ENCODE measurements at places on chromosomes 13 and 19.

GRCh38 chr13:29577136-29578051 is 18.1 kb downstream of the SLC7A1 start:
- DNase-seq: peak; percentile 53

DNA sequence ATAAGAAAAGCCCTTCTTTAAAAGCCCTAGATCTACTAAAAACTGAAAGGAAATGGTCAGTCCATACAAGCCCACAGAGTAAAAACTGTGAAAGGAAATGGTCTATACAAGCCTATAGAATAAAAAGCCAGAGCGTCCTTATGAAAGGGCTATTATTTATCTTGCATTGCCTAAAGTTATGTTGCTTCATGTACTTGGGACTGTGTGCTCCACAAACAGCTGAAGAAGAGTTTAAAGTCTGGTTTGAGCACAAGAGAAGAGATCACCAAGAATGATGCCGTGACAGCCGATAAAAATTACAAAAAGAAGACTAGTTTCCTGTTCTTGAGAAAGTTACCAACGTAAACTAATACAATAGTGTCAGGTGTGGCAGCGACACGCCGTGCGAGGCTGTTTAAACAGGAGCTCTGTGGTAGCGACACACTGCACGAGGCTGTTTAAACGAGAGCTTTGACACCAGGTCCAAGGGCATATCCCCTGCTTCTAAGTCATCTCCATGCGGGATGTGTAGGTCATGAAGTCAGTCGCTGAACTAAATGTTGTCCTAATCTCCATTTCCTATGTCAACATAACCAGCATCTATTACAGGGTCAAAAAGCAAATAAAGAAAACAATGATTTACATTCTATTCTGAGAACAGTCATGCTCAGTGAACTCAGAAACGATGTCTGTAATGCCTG is 24.9 kb downstream of the PCID2 start:
- no peak for DNase-seq

GRCh38 chr13:58884353-58885209 is 1253.0 kb downstream of the PCDH17 start:
- DNase-seq: no peak

DNA sequence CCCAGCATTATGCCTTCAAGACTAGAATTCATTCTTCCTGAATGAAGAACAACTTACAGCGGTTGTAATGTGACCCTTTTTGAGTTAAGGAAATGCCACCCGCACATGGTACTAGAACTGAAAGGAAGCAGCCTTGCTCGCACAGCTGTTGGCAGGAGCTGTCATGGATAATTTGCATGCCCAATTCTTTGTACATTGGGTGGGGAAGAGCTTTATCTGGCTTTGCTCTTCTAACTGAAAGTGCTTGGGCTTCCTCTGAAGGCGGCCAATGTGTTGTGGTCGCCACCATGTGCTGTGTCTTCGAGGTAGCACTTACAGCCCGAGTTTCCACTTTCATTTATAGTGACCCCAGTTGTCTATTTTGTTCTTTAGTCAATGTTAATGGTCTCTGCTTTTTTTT is 3.4 kb downstream of the CCNE1 start:
- no peak for DNase-seq

- no peak for DNase-seq
Measured at GRCh38 chr19:389255-389934, 19.6 kb downstream of the C2CD4C start.

All from substantia nigra (tissue), 51 donors.